ENCODE measurements at places on chromosomes 7 and 10.
A peak's percentile ranks its signal among the peaks of the same experiment; 100 is the strongest.

DNA sequence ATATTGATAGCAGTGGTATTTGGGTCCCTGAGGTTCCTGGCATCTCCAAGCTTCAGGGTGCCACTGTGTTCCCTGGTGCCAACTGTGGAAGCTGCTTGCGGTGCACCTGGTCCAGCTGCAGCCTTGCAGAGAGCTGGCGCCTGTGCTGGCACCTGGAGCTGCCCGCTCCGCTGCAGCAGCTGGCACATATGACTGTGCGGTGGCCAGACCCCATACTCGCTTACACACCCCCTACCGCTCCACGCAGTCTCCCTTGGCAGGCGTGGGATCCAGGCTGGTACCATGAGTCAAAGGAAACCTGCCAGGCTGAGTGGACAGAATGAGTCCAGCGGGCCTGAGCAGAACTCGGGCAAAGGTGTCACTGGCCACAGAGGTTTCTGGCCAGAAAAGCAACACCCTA, 89.9 kb upstream of the JAZF1 start:
- DNase-seq, result no peak

GRCh38 chr7:101941481-101942383, 124.3 kb downstream of the CUX1 start:
- DNase-seq, result no peak

DNA sequence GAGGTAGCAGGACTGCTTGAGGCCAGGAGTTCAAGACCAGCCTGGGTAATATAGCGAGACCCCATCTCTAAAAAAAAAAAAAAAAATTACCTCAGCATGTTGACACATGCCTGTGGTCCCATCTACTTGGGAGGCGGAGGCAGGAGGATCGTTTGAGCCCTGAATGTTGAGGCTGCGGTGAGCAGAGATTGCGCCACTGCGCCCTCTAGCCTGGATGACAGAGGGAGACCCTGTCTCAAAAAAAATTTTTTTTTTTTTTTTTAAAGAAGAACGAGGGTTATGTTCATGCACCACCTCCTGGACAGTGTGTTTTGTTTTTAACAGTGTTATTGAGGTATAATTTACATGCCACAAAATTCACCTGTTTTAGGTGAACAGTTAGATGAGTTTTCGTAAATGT, 51.1 kb upstream of the SEPHS1 start:
- no peak for DNase-seq

- DNase-seq, result no peak
These were observed 10.4 kb downstream of the RALA start for GRCh38 chr7:39633563-39634477.

GRCh38 chr10:118017071-118017740, 29.5 kb downstream of the RAB11FIP2 start:
- DNase-seq, result no peak

- DNase-seq, result no peak
These were observed 2.4 kb upstream of the EGR2 start for GRCh38 chr10:62818426-62819011.

GRCh38 chr7:29105752-29106668, 40.3 kb downstream of the CPVL start:
- DNase-seq, result peak; percentile 36

GRCh38 chr10:48285710-48286109, 11.2 kb upstream of the FRMPD2 start:
- no peak for DNase-seq

GRCh38 chr7:16891874-16892643, 10.3 kb upstream of the AGR3 start:
- DNase-seq, result no peak

- peak; percentile 16 for DNase-seq
These were observed 2.6 kb downstream of the CXCL12 start for GRCh38 chr10:44382131-44382858.

GRCh38 chr10:86387178-86387794, 20.7 kb upstream of the GRID1 start:
- peak; percentile 32 for DNase-seq

GRCh38 chr7:65307651-65308299, 65.9 kb upstream of the ZNF92 start:
- DNase-seq, result no peak

GRCh38 chr7:35553519-35553918, 141.4 kb downstream of the HERPUD2 start:
- DNase-seq, result no peak

DNA sequence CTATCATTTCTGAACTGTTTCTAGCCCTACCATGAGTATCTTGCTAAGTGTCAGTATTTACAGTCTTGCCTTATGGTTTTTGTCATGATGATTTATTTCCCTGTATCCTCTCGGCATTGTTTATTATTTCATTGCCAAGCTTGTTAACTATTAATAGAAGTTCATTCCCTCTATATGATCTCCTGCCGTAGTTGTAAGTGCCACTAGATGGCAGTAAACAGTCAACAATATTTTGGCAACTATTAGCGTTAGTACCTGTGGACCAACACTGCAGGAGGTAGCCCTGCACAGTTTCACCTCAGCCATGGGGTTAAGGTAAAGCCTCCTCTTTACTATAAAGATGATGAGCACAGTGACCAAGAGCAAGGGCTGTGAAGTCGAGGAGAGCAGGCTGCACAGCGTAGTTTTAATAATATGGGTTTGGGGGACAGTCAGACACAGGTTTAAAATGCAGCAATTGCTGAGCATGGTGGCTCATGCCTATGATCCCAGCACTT, 26.1 kb upstream of the CCNJ start:
- no peak for DNase-seq

GRCh38 chr10:33223326-33224000, 111.0 kb downstream of the NRP1 start:
- DNase-seq, result no peak

GRCh38 chr10:101287997-101288635, 58.9 kb upstream of the LBX1 start:
- DNase-seq, result no peak

GRCh38 chr7:57867884-57868701, 418.1 kb downstream of the ZNF716 start:
- DNase-seq, result no peak

DNA sequence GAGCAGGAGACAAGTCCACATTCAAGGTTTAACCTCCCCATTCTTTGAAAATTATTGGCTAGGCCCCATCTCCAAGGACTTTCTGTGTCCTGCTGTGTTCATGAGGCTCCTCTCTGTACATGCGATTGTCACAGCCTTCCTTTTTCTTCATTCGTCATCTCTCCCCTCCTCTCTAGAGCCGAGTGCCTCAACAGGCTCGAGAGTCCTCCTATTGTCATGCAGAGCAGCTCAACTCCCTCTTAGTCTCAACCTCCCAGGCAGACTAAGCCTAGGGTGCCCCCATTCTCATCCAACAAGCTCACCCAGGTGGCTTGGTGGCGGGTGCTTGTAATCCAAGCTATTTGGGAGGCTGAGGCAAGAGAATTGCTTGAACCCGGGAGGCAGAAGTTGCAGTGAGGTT, 35.1 kb upstream of the SAMD8 start:
- no peak for DNase-seq

DNA sequence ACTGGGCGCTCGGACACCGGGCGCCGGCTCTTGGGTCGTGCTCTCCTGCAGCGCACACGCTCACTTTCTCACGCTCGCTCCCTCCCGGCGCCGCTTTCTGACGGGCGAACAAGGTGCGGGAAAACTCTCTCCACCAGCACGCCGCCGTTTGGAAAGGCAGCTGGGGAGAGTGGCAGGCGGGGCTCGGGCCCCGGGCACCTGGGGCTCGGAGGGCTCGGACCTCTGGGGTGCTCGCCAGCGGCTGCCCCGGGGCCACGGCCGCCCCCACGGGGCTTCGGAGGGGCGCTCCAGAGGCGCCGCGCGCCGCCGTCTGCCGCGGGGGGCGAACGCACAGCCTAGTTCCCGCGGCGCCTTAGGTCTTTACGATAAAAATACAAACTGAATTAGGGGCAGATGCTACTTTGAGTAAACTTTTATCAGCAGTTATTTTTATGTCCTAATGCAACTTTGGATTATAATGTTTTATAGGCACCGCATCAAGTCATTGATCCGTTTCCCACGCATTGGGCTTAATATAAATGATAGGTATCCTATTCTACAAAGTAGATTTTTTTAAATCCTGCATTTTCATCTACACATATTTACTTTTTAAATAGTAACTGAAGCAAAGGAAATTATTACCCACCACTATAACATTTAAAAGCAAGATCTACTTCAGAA, 535 bp upstream of the EPC1 start:
- DNase-seq, result no peak

DNA sequence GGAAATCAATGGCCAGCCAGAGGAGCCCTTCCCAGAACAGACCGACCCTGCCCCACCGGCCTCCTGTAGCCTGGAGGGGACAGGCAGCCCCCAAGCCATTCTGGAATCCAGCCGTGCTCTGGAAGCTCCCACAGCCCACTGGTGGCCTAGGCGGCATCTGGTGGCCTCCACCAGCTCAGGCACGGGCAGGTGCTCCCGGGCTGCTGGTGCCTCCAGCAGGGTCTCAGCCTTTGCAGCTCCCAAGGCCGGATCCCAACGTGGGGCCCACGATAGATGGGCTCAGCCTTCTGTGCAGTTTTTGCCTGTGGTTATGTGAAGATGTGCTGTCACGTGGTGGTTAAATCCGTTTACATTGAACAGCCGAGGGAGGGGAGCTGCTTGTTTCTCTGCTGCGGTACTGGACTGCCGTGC, 44.4 kb downstream of the JAKMIP3 start:
- no peak for DNase-seq

DNA sequence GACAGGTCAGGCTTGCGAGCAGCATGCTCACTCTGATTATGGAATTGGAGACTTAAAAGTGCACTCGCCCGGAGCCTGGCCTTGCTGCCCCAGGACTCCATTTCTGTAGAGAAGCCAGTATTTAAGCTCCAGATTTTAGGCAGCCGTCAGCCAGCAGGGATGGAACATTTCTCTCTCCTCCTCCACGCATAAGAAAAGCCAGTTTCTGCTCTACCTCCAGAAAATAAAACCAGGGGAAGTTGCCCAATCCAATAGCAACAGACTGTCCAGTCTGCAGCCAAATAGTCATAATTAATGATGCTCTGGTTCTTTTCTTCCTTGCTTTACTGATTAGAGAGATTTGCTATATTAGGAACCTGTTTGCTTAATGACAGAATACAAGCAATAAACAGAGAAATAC, 203.2 kb downstream of the GFRA1 start:
- DNase-seq, result no peak

GRCh38 chr7:99141841-99142726, 1.8 kb downstream of the SMURF1 start:
- peak; percentile 90 for DNase-seq

DNA sequence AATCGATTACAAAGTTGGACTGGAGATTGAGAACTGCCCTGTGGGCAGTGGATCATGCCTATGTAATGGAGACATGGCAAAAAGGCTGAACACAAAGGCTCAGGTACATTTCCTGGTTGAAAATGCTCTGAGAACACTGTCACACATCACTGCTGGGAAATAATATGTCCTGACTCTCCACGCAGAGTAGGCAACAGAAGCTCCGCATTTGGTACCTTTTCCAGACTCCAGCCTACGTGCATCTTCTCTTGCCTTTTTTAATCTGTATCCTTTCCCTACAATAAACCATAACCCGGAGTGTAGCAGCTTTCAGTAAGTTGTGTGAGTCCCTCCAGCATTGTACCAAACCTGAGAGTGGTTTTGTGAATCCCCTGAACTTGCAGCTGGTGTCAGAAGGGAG, 134.7 kb downstream of the SORBS1 start:
- no peak for DNase-seq

GRCh38 chr10:117374506-117375359, 507 bp downstream of the PDZD8 start:
- DNase-seq, result peak; percentile 71

GRCh38 chr7:55247428-55247827, 117.7 kb upstream of the LANCL2 start:
- no peak for DNase-seq

GRCh38 chr10:876438-876837, 55.1 kb downstream of the LARP4B start:
- DNase-seq, result no peak

GRCh38 chr10:80333983-80334382, 22.6 kb downstream of the DYDC1 start:
- DNase-seq, result no peak

GRCh38 chr10:128642502-128642901, 516.3 kb upstream of the MKI67 start:
- no peak for DNase-seq

DNA sequence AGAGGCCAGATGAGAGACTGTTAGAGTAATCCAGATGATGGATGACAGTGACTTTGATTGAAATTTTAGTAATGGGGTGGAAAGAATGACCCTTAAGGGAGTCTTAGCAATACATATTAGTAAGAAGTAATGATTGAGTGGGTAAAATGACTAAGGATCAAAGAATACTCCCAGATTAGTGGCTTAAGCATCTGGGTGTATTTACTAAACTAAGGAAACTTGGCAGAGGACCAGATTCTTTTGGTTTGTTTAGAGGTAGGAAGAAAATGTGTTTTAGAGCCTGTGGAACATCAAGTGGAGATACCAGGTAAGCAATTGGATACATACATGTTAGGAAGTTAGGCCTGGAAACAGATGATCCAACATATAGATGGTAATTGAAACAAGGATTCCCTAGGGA, 58.8 kb upstream of the ADRA2A start:
- no peak for DNase-seq

GRCh38 chr7:134618756-134619530, 27.7 kb upstream of the BPGM start:
- no peak for DNase-seq

DNA sequence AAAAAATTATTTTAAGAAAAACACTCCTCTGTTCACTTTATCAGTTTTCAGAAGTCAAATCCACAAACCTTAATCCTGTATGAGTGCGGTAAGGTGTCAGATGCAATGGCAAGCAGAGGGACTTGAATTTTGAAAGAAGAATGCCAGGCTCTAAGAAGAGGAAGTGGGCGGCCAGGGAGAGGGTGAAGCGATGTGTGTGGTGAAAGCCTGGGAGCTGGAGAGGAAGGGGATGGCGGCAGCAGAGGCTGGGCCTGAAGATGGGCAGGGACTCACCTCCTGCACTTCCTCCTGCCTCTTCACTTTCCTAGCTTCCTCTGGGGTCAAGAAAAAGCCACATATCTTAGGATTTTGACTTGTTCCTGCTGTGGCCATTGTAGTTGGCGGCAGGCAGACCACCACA, 609.6 kb downstream of the PARD3 start:
- no peak for DNase-seq

DNA sequence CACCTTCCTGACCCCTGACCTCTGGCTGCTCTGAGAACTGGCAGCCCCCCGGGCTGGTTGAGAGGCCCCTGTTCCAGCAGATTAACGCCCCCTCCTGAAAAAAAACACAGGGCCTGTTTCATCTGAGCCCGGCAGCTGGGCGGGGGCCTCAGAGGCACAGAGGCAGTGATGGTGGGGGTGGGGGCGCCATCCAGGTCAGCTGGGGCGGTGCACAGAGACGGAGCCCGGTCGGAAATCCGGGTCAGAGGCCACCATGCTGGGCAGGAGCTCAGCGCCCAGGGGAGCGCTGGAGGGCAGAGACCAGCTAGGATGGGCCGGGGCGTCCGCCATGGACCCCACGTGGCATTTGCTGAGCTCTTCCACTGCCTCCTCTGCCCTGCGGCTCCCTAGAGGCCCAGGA, 68.0 kb downstream of the UNCX start:
- DNase-seq, result no peak

- no peak for DNase-seq
These were observed 44.9 kb downstream of the HYCC1 start for GRCh38 chr7:22969010-22969431.

GRCh38 chr10:44813201-44813600, 97.9 kb upstream of the TMEM72 start:
- DNase-seq, result no peak
